ENCODE measurements at places on chromosomes 4 and X.

DNA sequence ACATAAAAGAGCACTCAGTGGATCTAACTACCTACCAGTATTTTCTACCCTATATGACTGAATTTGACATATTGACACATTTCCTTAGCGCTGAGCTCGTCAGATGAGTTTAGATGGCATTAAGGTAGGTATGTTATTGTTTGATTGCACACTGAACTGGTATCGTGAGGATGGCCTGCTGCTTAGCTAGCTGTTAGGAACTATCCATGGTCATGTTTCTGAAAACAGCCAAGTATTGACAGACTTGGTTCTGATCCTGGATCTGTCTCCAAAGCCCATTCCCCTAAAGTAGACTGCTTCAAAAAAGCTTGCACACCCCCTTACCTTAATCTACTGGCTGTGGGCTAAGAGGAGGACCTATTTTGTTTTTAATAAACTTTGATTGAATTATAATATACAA, 32.9 kb downstream of the FNIP2 start:
- no peak for DNase-seq

GRCh38 chr4:37653601-37654000, 32.6 kb downstream of the RELL1 start:
- DNase-seq, result no peak

- DNase-seq, result no peak
Measured at GRCh38 chr4:19401301-19402080, 850.2 kb upstream of the SLIT2 start.

- no peak for DNase-seq
Measured at GRCh38 chr4:168433571-168433970, 46.7 kb downstream of the DDX60L start.

DNA sequence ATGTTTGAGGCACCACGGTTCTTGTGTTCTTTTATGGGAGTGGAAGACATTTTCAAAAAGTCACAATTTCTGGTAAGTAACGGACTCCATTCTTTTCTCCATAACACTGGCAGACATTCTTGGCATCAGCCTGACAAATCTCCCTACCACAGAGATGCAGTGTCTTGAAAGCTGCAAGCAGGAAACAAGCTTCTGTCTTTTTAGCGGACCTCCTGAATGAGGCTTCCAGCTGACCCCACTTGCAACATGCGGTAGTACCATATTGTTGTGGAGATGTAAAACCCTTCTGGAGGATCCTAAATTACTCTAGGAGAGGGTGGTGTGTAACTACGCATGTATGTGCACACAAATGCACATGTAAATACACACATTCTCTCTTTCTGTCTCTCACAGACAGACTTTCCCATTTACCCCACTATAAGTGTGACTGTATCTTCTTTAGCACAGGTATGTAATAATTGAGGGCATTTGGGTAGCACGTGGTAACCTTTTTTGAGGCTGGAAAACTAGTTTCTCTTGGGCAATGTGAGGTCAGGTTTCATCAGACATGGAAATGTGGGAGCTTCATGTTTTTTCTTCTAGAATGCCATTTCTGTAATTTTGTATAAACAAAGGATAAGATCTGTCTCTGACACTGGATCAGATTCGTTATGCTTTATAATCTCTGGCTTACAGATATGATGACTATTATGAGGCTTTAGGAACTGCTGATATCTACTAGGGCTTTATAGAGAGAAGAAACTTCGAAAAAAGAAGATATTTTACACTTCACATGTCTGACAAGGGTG, 130.1 kb downstream of the MGST2 start:
- no peak for DNase-seq

DNA sequence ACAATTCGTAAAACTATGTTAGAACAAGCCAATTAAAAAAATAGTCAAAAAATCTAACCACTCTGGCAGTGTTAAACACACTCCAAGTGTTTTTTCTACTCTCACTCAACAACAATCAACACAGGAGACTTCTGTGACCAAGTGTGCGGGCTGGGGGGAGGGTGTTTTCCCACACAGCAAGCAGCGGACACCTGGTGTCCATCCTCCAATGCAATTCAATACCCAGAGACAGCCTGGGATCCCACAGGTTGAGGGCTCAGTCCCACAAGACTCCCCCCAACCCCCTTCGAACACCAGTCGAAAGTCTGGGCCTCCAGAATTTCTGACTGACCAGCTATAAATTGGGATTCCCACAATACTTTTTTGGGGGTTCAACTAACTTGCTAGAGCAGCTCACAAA, 8.3 kb upstream of the PIM2 start:
- DNase-seq, result no peak

GRCh38 chrX:77415161-77415560, 32.0 kb upstream of the FGF16 start:
- no peak for DNase-seq

Measured in stimulated activated naive B cell treated with anti-CD40 and anti-IgM and Interleukin-4, amounts not matched to agents 10 μg/mL and 1 μg/mL and 100 μg/mL, for 72 hours (primary cell).